A549 treated with RU486 at 1 μM for 4 hours (cell line): ENCODE measurements at places on chromosomes 3 and 15. TPM values are rescaled to one million over a fixed set of nuclear protein-coding genes. Genes with fewer than 3 reads are reported as not detected.

Gene TOMM70
- 29.2 to 60.2 TPM (median 50.2 TPM) in 5 replicates for total RNA-seq

Gene GCNT3
- total RNA-seq = 150 to 195 TPM (median 158 TPM) in 5 replicates

Gene NR2E3
- total RNA-seq = 0.14 to 0.29 TPM (median 0.19 TPM) in 4 of 5 replicates, not detected in the other

Gene EOMES
- total RNA-seq = 1.2 to 1.4 TPM (median 1.4 TPM) in 5 replicates

Gene POTEB3
- total RNA-seq = not detected in 5 replicates

Gene CEMIP
- 1.6 to 2.2 TPM (median 2.0 TPM) in 5 replicates for total RNA-seq

Gene CD86
- not detected in 5 replicates for total RNA-seq

Gene P2RY1
- total RNA-seq = 0.31 to 0.49 TPM (median 0.35 TPM) in 5 replicates

Gene ZDHHC23
- total RNA-seq = 2.6 to 4.1 TPM (median 3.3 TPM) in 5 replicates

Gene APBA2
- 16.0 to 20.6 TPM (median 18.1 TPM) in 5 replicates for total RNA-seq

Gene PLA2G4D
- not detected in 5 replicates for total RNA-seq
